ENCODE measurements at places on chromosomes 1 and 21.

- DNase-seq, result no peak
These were observed 98.7 kb downstream of the OBSCN start for GRCh38 chr1:228306275-228307217.

DNA sequence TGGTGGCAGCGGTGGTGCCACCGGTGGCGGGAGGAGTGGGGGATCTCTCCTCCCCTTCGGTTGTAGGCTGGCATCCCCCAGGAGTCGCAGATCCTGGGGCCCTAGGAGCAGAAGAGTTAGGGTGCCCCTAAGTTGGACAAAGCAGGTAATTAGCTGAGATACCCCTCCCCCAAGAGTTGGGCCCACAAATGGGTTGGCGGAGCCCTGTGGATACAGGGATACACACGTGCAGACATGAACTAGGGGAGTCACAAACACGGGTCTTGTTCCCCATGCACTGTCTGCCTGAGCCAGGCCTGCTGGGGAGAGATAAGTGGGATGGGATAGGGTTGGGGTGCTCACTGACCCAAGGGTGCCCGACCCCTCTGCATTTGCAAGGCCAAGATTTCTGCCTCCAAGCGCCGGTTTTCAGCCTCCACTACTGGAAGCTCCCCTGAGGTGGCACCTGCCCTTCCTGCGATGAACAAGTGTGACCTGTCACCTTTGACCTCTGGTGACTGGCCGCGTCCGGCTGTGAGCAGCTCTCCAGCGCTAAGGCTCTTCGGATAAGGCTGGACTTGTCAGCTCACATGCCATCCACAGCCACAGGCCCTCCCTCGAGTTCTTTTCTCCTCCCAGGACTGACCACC lies 1.8 kb downstream of the CCDC17 start:
- DNase-seq, result no peak

- DNase-seq, result no peak
These were observed 32.1 kb downstream of the HSD17B7 start for GRCh38 chr1:162822391-162823200.

DNA sequence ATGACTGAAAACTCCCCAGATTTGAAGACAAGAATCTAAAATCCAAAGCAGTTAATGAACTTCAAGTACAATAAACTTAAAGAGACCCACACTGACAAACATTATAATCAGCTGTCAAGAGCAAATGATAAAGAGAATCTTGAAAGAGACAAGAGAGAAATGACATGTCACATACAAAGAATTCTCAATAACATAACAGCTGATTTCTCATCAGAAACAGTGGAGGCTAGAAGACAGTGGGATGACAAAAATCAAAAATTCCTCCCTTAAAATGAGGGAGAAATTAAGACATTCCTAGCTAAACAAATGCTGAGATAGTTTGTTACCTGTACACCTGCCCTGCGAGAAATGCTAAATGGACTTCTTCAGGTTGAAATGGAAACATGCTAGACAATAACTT lies 36.0 kb upstream of the COA6 start:
- DNase-seq, result no peak

- no peak for DNase-seq
These were observed 78.7 kb downstream of the RGL1 start for GRCh38 chr1:183883623-183884022.

GRCh38 chr1:179510038-179510437 lies 65.7 kb downstream of the NPHS2 start:
- DNase-seq, result no peak

- DNase-seq, result no peak
These were observed 20.5 kb downstream of the COL6A1 start for GRCh38 chr21:46001821-46002681.

GRCh38 chr1:233406339-233406960 lies 78.9 kb downstream of the MAP3K21 start:
- no peak for DNase-seq

DNA sequence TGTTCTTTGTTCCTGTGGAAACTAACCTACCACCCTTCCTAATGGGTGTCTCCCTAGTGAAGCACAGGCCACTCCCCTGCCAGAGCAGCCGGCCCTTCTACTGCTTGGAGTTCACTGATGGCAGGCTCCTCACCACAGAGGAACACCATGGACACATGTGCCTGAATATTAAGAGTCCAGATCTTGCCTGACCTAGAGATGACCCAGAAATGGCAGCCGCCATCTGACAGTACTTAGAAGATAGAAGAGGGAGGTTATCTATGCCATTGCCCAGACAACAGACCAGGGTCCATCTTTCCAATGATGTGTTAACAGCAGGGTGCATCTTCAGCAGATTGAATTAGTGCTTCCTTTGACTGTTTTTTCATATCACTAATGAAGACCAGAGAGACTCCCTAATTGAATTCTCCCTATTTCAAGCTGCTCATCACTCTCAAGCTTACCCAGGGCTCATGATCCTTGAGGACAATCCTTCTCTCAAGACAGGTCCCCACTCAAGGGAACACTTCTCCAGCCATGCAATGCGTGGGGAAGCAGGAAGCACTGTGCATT lies 59.8 kb downstream of the PLEKHA6 start:
- DNase-seq, result no peak

- DNase-seq, result peak; percentile 89
These were observed 139.9 kb downstream of the DHRS3 start for GRCh38 chr1:12477936-12478611.

DNA sequence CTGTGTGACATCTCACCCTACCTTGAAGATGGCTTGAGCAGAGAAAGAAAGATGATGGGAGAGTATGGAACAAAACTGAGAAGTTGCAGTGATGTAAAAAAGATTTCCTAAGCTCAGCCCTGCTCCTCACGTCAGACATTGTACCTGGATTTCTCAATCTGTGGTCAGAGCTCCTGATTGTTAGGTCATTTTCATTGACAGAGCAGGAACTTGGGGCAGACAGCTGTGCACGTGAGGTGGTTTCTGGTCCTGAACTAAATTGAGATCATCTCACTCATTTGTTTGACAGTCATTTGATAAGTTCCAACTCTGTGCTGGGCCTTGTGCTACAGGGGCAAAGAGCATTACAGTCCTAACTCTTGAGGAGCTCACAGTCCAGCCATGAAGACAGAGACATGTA lies 10.2 kb downstream of the TRAF3IP3 start:
- no peak for DNase-seq

DNA sequence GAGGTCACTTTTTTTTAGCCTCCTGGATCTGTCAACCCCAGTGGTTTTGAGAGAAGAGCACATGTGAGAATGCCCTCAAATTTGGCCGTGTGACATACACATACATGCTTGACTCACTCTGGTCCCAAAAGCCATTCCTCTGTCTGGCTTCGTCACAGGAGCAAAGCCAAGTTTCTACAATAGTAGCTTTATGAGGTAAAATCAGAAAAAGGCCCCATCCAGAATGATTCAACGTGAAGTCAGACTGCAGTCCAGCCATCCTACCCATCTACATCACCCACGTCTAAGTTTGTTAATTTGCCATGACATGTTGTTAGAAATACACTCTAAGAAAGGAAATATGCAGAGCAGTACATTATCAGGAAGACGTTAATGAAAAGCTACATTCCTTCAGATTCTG lies 245.2 kb downstream of the SDCCAG8 start:
- DNase-seq, result no peak

- no peak for DNase-seq
These were observed 221.8 kb downstream of the TTLL7 start for GRCh38 chr1:83776913-83777757.

GRCh38 chr1:27660300-27660835 lies 11.6 kb downstream of the IFI6 start:
- no peak for DNase-seq

GRCh38 chr1:163346326-163346870 lies 24.6 kb downstream of the NUF2 start:
- DNase-seq, result no peak

DNA sequence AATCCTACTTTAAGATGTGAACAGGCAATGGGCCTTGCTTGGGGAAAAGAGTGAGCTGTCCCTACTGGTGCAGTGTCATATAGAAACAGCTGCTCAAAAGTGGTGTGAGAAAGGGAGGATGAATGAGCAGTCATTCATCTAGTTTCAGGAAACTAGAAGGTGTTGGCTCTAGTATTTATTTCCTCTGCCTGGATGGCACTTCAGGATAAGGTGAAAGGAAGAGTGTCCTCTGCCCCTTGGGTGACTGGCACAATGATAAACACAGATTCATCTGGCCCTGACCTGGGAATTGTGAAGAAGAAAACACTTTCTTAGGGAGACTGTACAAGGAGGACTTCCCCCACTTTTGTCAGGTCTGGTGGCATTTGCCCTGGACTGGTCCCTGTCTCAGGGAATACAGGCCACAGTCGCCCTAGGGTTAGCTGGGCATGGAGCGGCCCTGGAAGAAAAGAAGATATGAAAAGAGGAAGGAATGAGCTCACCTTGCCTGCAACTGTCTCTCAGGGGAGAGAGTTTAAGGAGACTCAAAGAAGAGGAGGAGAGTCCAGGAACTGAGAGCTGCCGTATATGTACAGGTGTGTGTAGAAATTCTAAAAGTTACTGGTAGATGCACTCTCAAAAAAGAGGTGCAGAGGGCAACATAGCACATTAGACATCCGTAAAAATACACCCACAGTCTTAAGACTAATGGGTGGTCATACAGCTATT lies 13.8 kb upstream of the NMNAT2 start:
- DNase-seq, result no peak

DNA sequence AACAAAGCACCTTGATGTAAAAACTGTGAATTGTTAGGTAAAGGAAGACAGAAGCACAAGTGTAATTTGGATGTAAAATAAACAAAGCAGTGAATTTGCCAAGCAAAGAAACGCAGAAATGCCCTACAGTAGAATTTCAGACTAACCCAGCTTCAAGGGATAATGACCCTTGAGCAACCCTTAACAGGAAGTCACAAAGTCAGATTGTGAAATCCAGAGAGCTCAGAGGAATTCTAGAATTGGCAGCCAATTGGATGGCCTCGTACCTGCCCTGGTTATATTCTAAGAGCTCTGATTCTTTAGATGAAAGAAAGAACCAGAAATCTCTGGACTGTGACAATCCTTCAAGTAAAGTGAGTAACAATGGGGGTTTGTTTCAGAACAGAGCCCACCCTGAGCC lies 152.7 kb upstream of the CHRM3 start:
- no peak for DNase-seq

- no peak for DNase-seq
These were observed 87.5 kb upstream of the RHOU start for GRCh38 chr1:228647523-228648444.

- DNase-seq, result no peak
These were observed 3.3 kb upstream of the CASZ1 start for GRCh38 chr1:10799726-10800125.

DNA sequence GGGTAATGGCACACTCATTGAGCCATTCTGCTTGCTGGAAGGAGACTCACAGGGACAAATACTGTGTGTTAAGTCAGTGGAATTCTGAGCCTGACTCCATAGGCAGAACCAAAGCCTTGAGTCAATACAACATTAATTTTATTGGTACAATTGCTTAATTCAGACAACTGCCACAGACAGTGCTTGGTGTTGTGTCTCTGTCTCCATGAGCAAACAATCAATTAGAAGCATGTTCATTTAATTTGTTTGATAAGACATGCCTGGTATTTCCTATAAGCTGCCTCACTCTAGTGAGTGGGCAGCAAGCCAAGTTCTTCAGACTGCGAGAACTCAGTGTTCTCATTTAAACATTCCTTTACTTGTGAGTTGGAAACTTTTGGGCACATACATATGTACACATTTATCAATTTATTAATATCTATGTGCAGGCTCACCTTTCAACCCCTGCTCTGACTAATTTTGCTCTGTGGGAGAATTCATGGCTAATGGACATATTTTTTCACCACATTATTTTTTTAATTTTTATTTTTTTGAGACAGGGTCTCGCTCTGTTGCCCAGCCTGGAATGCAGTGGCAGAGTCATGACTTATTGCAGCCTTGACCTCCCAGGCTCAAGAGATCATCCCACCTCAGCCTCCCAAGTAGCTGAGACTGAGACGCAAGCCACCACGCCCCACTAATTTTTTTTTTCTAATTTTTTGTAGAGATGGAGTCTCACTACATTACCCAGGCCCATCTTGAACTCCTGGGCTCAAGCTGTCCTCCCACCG lies 4.5 kb upstream of the SRSF10 start:
- DNase-seq, result no peak

DNA sequence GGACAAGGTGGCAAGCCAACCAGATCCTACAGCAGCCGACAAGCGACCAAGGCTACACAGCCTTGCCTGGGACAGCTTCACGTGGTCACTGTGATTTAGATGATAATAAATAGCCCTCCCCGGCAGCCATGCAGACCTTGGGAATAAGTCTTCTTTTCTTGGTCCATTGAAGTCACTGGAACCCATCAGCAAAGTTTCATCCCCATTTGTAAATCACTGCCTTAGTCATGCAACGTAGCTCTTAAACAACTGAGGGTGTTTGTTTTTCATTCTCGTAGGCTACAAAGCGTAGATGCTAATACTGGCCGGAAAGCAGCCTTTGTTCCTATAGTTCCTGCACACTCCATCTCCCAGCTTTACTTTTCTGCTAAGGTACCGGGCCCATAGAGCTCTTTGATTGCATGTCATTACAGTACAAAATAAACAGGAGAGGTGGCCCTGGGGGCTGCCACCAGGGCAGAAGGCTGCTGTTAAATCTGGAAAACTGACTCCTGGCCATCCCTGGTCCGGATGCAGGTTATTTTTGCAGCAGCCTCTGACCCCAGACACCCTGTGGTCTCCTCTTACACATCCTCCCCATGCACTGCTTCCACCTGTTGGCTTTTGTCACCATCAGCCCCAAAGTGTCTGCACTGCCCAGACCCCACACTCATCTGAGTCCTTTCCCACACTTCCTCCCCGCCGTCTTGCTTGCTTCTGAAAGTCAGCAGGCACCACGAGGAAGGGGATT lies 105.5 kb downstream of the TOMM20 start:
- DNase-seq, result no peak

GRCh38 chr1:173042806-173043205 lies 7.9 kb downstream of the TNFSF18 start:
- DNase-seq, result no peak

GRCh38 chr1:165896277-165896676 lies 68.9 kb downstream of the UCK2 start:
- no peak for DNase-seq

DNA sequence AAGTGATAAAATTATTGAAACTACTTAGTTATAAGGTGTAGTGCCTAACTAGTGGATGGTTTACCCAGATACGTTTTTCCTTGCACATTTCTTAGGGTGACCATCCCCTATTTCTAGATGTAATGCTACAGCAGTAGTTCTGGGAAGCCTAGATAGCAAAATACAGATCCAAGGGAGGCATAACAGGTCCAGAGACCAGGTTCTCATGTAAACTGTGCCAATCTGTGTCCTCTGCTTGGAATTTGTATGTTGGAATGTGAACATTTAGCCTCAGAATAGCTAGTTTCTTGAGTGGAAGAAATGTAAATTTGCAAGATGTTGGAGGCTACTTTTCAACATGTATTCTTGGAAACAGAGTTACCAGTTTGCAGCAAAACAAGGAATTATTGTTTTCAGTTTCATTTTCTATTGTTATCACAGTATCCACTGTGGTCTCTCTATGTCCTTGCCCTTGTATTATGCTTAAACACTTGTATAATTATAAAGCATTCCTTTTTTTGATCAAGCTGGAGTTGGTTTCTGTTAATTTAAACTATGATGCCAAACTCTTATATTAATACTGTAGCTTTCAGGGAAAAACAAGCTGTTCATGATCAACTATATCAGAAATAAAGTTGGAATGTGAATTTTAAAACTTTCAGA lies 102.0 kb upstream of the BRINP3 start:
- DNase-seq, result no peak
